Astrocyte of the cerebellum (primary cell): ENCODE measurements at places on chromosomes 4 and X.
A peak's percentile ranks its signal among the peaks of the same experiment; 100 is the strongest.

DNA sequence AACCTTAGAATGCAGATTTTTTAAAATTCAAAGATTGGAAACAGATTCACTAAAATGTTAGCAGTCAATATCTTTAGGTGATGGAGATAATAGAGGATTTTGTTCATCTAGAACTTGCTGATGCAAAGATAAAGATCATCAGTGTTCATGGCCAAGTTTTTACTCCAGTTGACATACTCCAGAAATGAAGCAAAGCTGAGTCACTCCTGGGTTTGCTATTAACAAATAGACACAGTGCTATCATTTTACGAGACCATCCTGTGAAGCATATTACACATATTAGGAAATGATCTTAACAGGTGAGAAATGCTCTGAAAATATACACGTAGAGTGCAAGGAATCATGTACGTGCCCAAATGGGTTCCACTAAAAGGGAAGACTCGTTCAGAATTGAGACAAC is 170.6 kb upstream of the FAM9B start:
- DNase-seq: no peak

DNA sequence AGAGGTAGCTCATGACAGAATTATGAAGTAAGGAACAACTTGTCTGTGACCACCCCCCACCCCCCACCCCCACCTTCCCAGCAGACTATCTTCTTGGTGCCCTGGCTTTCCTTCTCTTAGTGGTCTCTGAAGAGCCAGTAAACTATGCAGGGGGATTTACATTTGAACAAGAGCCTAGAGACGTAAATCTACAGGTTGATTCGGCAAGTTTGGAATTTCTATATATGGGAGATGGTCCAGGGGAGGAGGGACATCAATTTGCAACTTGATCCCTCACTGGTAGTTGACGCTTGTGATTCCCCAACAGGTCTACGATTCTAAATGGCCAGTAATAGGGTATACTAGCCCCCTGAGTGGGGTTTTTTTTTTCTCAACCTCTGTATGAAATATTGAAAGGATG is 36.7 kb downstream of the IL13RA1 start:
- no peak for DNase-seq

GRCh38 chr4:122329876-122330565 is 48.8 kb upstream of the ADAD1 start:
- peak; percentile 52 for DNase-seq

GRCh38 chrX:119989905-119990555 is 46.5 kb upstream of the NKAP start:
- no peak for DNase-seq

DNA sequence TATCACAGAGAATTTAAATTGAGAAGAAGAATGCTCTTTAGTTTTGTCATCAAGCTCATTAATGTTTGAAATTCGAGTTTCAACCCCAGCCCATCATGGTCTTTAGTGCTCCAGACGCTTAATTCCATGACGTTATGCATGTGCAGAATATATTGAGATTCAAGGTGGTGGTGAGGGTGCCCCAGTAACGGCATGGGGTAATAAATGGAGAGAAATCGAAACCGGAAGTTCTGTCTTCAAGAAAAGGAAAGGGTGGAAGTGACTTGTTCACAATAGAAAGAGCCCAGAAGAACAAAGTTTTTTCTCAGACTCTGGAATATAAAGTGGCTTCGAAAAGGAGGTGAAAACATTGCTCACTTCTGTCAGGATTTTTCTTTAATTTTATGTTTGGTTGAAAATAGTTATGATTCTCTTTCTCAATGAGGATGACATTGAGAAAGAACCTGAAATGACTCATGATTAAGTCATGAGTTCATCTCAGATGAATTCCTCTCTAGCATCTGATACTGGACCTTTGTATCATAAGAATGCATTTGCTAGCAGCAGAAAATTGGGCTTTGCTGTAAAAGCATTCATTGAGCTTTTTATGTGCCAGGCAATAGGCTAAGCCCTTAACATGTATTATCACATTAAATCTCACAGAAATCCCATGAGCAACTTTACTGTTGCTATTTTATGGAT is 779 bp upstream of the DDX60L start:
- DNase-seq: no peak

- no peak for DNase-seq
These were observed 2.3 kb upstream of the UBA1 start for GRCh38 chrX:47191331-47191730.

GRCh38 chr4:188121530-188121929 is 12.1 kb upstream of the TRIML2 start:
- no peak for DNase-seq

DNA sequence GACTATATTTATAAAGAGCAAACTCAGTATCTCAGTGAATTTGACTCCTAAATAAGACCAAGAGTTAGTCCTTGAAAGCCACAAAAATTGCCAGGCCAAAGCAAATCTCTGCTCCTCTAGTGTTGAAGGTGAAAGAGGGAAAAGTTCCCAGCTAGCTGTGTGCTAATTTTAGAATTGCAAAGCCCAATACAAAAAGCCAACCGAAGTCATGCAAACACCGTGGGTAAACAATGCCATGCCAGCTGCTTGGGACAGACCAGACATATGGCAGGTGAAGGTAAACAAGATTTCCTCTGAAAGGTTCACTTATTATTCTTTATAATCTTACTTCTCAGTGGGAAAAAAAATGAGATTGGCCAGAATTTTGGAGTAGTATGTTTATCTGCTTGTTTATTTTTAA is 80.5 kb upstream of the LNX1 start:
- DNase-seq: no peak

DNA sequence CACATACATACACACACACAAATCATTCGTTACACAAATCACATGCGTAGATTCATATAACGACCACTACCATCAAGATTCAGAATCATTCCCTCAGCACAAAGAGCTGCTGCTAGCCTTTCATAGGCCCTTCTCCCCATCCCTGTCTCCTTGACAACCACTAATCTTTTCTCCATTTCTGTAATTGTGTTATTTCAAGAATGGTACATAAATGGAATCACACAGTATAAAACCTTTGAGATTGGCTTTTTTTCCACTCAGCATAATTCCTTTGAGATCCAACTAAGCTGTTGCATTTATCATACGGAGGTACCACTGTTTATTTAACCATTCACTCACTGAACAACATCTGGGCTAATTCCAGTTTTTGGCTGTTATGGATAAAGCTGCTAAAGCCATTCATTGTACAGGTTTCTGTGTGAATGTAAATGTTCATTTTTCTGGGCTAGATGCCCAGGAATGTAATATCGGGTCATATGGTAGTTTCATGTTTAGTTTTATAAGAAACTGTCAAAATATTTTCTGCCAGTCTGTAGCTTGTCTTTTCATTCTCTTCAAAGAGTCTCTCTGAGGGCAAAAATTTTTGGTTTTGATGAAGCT is 64.1 kb downstream of the USP11 start:
- no peak for DNase-seq

GRCh38 chrX:137915466-137915865 is 349.5 kb downstream of the ZIC3 start:
- DNase-seq: no peak

- DNase-seq: peak; percentile 58
These were observed 61.5 kb downstream of the ANXA10 start for GRCh38 chr4:168153596-168154440.

- no peak for DNase-seq
These were observed 6.3 kb upstream of the RTL5 start for GRCh38 chrX:72137846-72138495.

DNA sequence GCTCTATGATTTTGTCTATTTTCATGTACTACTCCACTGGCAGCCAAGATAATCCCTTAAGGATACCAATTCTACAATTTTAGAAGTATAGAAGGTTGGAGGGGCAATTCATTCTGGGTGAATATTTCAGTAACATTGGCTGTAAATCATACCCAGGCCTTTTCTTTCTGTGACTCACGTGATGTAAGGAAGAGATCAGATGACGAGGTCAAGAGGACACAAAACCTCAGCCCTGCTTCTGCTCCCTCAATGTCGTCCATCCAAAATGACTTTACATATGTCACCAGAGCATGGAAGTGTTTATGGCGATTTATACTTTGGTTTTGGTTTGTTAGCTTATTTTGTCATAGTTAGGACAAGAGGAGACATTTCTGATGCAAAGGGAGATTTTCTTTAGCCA is 70.7 kb upstream of the SLC4A4 start:
- DNase-seq: no peak

GRCh38 chr4:11287055-11287454 is 141.6 kb downstream of the HS3ST1 start:
- no peak for DNase-seq

DNA sequence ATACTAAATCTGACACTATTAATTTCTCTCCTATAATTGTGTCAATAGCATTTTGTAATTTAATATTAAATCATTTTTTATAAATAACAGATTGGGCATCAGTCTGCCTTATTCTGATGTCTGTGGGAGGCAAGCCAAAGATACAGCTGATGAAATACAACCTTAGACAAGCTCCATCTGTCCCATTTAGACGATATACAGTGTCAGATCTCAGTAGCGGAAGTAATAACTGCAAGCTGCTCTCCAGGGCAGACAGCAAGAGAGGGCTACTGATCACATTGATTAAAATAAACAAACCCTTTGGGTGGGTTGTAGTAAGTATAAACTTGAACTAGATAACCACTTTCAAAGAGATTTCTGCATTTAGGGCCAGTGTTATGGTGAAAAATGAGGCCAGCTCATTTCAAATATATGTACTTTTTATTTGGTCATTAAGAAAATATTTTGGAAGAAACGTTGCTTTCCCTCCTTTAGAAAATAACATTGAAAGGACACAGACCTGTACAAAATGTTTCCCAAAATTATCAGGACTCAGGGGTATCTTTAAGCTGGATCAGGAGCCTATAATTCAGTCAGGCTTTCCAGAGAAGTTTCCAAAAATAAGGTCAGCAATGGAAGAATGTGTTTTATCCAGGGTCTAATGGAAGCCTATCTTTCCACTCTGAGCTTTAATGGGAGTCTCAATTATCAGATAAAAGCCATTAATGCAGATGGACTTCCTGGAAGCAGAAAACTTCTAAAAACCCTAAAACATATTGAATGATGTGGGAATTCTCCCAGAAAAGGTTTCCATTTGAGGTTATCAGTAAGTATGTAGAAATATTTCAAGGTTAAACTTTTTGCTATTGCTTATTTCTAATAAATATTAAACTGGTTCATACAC is 1028.8 kb upstream of the IGFBP7 start:
- no peak for DNase-seq

GRCh38 chr4:80921441-80921840 is 109.1 kb upstream of the BMP3 start:
- DNase-seq: no peak

DNA sequence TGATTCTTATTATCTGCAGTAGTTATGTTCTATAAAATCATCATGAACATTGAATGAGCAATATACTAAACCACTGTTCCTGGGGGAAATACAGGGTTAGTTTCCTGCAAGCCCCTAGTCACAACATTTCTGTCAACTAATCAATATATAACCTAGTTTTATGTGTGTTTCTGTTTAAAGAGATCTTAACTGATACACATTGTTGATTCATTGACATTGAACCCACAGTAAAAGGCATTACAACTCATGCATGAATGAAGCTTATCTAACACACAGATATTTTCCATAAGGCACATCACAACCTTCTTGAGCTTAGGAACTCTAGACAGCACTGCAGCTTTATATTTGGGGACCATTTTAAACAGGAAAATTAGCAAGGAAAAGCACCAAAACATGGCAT is 134.2 kb downstream of the CAMK2D start:
- DNase-seq: no peak

DNA sequence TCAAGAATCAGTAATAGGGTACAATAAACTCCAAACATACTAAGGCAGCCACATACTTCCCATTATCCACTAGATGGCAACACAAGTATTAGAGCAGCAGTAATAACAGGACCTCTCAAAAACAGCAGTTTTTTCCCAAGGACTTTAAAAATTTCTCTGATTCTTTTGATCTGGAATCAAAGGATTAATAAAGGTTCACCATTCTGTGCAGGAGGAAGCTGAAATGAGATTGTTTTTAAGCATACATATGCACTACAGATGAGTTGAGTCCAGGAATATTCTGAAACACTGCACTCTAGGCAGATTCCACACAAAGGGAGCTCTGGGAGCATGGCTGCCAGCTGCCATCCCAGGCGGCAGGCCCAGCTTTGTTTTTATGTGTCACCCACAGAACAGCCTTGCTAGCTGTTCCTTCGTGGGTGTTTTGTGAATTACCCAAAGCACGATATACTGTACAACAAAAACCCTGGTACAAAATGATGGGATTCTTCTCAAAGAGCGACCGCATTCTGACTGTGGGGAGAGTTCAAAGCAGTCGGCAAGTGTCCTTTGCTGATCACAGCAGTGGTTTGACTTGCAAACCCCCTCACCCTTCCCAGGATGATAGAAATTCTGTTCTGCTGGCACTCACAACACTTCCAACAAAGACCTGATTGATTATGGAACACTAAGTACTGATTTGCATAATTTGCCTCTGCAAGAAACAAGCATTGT is 61.0 kb downstream of the STX18 start:
- no peak for DNase-seq

- DNase-seq: no peak
These were observed 55.5 kb upstream of the PROM1 start for GRCh38 chr4:16139066-16139945.

- no peak for DNase-seq
These were observed 89.5 kb downstream of the KDR start for GRCh38 chr4:55035892-55036291.

DNA sequence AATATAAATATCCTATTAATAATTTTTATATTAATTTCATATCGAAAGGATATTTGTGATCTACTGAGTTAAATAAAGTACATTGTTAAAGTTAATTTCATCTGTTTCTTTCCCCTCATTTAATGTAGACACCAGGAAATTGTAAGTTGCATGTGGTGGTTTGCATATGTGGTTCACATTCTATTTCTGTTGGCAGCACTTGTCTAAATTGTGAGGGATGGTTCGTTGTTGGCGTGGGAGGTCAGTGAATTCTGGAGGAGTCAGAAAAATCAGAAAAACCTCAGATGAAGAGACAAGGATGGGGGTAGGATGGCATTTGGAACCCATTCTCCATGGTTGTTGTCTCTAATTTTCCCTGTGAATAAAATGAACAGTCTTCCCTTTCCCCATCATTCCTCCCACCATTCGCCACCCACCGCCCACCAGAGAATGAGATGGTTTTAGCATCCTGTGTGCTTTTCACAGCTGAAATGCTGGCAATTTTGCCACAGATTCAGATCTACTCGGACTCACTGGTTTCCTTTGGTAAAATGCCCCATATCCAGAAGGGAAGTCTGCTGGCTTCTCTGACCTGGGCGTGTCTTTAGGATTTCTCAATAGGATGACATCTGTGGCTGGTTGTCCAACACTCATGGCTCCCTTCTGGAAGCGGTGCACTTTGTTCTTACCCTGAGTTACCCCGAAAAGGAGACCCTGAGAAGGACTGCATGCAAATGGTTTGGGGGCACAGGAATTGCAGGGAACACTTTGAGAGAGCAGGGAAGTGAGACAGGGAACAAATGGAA is 52.3 kb downstream of the LGI2 start:
- no peak for DNase-seq
